Left renal cortex interstitium (tissue), 4 donors: ENCODE measurements at places on chromosomes 5 and 9.

DNA sequence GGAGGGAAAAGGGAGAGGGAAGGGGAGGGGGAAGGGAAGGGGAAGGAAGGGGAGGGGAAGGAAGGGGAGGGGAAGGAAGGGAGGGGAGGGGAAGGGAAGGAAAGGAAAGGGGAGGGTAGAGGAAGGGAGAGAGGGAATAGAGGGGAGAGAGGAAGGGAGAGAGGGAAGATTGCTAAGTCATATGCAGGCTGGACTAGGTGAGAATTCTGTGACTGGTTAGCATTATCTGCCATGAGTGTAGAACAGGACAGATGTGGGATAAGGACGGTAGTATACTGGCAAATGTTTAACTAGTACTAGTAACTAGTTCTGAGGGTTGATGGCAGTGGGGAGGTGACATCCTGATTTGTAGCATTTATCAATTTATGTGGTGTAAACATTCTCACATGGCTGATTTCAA lies 203.5 kb upstream of the RAD23B start:
- no peak for DNase-seq

DNA sequence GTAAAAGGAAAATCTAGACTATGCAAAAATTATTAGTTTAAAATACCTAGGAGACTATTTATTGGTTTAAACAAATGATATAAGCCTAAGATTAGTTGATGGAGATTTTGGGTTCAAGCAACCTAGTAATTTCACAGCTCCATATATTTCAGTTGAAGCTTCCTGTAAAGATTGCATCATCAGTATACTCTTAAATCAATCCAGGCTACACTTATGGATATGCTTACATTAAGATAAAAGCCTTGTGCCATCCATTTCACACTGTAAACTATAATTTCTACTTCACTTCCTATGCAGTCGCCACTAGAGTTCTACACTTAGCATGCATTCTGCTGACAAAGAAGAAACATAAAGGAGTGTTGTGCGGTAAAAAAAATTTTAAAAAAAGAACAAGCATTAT lies 7.3 kb upstream of the LIX1 start:
- no peak for DNase-seq

GRCh38 chr5:140403613-140404012 lies 2.0 kb downstream of the ANKHD1 start:
- no peak for DNase-seq

- no peak for DNase-seq
Observed at GRCh38 chr9:7118633-7119032, 360.9 kb downstream of the KDM4C start.

DNA sequence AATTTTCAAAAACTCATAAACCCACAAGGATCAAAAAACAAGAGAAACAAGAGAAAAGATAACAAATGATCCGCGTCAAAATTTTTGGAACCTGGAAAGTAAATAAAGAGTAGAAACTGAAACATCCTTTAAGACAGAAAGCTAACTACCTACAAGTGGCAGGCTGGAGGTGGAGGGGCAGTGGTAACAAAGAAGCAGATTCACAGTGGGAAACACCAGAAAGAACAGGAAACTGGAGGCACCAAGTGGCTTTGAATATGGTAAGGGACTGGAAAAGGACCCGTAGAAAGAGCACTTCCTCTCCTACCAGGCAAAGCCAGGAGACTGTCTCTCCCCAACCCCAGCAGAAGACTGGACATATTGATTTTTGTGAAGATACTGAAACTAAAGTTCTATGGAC lies 100.6 kb upstream of the TARS1 start:
- no peak for DNase-seq
